Activated CD4-positive, alpha-beta T cell treated with anti-CD3 and anti-CD28 coated beads, Interleukin-2, amount 50 U/mL, for 24 hours (primary cell): ENCODE measurements at places on chromosomes 3 and 15.
A peak's percentile ranks its signal among the peaks of the same experiment; 100 is the strongest.

DNA sequence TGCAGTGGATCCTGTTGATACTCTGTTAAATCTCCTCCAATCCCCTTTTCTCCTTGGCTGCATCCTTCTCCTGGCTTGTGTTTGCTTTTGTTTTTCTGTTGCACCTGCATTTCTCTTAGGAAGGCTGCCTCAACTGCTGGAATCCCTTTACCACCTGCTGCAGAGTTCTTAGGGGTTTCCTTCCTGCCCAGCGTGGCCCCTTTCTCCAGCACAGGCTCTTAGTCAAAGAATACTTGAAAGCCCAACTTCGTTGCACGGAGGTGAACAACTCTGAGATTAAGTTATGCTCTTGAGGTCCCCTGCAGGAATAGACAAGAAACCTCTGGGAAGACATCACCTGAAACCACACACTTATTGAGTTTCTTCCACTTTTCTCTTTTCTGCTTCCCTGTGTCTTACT, 121.6 kb upstream of the GRM7 start:
- DNase-seq, result no peak

DNA sequence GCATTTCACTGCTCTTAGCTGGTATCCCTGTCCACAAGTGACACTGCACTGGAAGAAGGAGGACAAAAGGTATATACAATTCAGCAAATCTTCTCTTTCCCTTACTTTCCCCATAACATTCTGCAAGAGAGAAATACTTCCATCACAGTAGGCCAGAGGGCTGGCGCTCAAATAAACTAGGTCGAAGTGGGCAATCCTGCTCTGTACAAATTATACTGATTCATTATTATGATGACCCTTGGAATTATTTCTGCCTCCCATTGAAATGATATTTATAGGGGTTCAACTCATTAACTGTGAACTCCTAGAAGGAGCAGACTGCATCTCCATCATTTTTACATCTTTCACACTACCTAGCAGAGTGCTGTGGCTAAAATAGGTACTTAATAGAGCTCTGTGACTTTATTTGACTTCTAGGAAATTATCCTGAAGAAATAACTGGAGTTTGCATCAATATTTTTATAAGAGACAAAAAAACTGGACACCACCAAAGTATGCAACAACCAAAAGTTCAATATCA, 80.7 kb downstream of the ADAMTS9 start:
- no peak for DNase-seq

DNA sequence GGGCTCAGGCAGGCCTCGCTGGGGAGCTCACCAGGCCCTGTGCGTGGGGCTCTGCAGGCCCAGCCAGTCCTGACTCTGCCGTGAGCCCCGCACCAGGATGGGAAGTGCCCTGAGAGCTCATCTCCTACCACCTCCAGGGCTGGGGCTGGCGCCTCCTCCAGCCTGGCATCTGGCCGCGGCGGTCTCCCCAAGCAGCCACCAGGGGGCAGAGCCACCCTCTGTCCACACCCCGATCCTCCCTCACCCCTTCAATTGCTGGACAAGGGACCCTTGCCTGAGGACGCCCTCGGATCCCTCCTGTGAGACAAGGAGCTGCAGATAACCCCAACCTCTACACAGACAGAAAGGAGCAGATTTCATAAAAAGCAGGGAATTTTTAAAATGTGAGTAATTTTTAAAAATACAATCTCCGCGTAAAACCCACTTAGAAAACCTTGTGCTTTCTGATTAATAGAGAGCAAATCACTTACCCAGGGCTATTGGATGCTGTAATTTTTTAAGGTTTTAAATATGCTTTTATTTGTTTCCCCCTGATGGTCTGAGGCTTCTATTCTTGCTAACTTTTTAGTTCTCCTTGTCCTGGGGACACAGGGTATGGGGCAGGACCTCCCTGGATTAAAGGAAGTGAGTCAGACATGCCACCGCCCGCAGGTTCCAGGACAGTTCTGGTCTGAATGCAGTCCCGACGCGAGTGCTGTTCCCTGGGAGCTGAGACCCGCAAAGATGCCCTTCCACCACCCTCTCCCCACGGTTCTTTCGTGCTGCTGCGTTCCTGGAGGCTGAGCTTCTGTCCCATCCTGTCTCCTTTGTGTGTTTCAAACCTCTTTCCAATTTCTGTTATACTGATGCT, 52.3 kb upstream of the CHRNA7 start:
- peak; percentile 31 for DNase-seq

GRCh38 chr15:70196372-70197316, 98.9 kb upstream of the TLE3 start:
- DNase-seq, result peak; percentile 5

GRCh38 chr15:45130291-45131000, 652 bp downstream of the DUOX1 start:
- DNase-seq, result no peak

GRCh38 chr15:45326280-45326679, 52.1 kb downstream of the GATM start:
- no peak for DNase-seq

DNA sequence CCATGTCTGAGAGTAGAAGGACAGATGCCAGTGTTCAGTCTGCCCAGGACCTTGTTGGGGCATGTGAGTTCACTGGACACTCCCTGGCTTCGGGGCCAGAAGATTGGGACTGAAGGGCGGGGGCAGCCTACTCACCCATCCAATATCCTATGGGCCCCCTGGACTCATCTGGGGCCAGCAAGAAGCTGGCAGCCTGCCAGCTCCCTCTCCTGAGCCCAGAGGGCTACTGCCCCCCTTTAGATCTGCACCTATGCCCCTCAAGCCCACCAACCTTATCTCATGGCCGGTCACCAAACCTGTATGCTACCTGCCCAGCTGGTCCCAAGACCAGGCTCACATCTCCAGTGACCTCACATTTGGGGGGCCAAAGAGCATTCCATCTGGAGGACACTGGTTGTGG, 8.1 kb downstream of the PTH1R start:
- no peak for DNase-seq

- no peak for DNase-seq
These were observed 167.1 kb upstream of the WNT5A start for GRCh38 chr3:55654123-55654760.

- DNase-seq, result no peak
These were observed 34.5 kb downstream of the SLC6A20 start for GRCh38 chr3:45761831-45762230.

- DNase-seq, result no peak
These were observed 16.2 kb downstream of the PLA1A start for GRCh38 chr3:119613872-119614271.

GRCh38 chr3:45596290-45596791, 1.8 kb downstream of the LIMD1 start:
- no peak for DNase-seq

DNA sequence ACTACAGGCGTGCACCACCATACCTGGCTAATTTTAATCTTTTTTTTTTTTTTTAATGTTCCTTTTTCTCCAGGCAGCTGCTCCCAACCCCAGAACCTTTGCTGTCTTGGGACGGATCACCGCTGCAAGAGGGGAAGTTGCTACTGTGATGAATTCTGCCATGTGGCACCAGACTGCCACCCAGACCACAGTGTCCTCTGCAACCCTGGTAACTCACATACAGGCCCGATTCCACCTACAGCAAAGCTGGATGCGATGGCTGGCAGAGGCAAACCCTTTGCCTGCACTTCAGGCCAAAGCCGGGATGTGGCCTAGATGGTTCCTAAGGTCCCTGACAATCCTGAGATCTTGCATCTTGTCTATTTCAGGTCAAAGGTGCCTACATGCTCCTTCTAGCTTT, 12.7 kb upstream of the MUC20 start:
- DNase-seq, result no peak

GRCh38 chr3:12750223-12750622, 8.8 kb downstream of the TMEM40 start:
- no peak for DNase-seq

DNA sequence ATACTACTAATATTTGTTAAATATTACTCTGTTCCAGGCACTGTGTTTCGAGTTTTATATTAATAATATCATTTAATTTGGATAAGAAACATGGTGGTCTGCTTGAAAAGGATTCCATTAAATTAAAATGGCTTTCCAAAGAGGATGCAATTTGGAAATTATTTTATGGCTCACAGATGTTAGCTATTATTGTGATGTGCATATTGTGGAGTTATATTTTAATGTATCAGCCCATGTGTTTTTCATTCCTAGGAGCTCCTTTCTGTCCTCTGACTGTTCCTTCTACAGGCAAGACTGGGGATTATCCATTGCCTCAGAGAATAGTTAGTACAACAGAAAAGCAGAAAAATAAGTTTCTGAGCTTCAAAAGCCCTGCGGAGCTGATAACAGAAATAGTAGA, 376.7 kb upstream of the PDZRN3 start:
- no peak for DNase-seq

GRCh38 chr3:100046986-100047385, 67.3 kb downstream of the FILIP1L start:
- no peak for DNase-seq

DNA sequence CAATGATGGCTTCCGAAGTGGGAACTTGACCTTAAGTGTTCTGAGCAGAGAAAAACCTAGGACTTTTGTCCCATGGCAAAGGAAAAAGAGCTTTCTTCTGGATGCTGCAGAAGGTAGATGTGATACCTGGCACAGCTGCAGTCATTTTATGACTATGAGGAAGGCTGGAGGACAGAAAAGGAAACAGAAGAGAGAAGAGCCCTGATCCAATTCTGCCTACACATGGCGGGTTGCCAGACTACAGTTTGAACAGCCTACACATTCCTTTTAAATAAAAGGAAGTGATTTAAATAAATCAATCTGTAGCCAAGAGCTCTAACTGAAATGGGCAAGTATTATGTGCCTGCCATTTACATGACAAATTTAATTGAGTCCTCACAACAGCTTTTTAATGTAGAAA, 43.6 kb upstream of the CHRNB4 start:
- DNase-seq, result no peak

DNA sequence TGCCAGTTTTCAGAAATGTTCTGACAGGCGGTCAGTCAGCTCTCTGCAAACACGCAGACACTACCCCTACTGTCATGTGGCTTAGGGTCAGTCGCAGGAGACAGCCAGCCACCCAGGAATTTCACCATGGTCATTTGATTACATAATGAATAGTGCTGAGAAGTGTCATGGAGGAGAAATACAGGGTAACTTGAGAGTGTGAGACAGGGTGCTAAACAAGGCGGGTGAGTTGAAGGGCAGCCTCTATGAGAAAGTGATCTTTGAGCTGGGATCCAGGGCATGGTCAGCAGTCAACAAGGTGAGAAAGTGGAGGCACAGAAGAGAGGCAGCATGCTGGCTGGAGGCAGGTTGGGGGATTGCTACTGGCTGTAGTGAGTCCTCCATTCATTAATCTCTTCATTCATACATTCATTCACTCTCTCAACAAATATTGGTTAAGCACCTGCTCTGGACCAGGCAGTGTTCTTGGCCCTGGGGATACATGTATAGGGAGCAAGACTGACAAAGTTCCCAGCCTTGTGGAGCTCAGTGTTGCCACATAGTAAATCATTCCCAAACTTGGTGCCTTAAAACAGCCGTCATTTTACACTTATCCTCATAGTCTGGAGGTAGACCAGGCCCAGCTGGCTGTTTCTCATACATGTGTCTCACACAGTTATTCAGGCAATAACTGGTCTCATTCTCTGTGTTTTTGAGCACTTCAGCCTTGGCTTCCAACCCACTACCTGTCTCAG, 14.8 kb downstream of the PXYLP1 start:
- DNase-seq, result no peak

DNA sequence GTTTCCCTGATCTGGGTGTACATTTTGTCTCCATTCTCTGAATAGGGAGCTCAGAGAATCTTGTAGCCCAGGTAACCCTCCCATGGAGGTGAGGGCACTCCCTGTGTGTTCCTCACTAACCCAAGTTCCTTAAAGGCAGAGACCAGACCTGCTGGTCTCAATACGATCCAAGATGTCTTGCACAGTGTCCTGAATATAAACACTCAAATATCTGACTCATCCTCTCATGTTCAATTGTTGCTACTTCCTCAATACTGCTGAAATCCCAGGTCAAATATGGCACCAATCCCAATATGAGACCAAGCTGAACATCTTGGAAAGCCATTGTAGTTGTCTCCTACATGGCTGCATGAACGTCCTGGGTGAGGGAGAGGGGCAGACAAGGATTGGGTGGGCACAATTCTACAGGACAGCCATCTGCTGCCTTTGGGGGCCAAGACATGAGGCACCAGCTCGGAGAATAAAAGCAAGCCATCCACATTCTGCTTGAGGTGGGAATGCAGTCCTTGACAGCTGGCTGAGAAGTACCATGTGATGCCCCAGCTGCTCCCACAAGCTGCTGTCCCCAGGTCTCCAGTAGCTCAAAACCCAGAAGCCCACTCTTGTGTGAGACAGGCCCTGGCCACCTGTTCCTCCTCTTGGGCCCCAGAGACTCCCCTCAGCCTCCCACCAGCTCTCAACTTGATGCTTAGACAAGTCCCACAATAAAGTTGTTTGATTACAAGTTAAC, 18.2 kb downstream of the TBC1D2B start:
- no peak for DNase-seq

DNA sequence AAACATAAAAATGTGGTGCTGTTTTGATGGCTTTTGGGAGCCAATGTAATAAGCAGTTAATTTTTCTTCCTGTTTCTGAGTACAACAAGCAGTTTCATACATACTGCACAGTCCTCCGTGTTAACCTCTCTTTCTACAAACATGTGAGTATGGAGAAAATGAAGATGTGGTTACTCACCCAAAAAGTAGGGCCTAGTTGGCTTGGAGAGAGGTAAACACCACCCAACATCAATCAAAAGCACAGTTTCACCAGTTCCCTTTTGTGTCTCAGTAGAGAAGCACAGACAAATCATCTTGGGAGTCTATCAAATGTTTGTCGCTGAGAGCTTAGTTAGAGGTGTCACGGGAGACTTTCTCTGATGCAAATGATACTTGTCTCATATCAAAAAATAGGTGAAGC, 320.2 kb downstream of the UNC13C start:
- DNase-seq, result no peak

DNA sequence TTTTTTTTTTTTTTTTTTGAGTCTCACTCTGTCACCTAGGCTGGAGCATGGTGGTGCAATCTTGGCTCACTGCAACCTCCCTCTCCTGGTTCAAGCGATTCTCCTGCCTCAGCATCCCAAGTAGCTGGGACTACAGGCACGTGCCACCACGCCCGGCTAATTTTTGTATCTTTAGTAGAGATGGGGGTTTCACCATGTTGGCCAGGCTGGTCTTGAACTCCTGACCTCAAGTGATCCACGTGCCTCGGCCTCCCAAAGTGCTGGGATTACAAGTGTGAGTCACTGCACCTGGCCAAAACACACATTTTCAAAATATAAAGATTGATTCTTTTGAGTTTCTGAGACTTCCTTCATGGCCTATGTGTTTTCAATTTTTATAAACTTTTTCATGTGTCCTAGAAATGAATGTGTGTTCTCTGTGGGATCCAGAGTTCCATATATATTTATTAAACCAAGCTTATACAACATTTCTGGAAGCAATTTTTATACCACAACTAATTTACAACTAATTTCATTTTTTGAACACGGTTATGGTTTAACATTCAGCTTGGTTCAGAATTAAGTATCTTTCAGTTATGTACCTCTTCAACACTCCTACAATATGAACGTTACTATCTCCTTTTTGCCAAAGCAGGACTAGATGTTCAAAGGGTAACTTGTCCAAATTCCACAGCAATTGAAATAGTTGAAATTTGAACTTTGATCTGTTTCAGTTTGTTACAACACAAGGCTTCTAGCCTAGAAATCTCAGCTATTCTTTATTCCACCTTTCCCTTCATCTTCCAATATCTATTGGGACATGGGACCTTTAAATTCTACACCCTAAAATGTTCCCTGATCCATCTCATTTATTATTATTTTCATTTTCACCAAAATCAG, 1.5 kb downstream of the ACAD11 start:
- DNase-seq, result no peak
